ENCODE measurements at places on chromosomes 2 and 18.

- DNase-seq, result no peak
These were observed 134.9 kb downstream of the FAM161A start for GRCh38 chr2:61718965-61719364.

DNA sequence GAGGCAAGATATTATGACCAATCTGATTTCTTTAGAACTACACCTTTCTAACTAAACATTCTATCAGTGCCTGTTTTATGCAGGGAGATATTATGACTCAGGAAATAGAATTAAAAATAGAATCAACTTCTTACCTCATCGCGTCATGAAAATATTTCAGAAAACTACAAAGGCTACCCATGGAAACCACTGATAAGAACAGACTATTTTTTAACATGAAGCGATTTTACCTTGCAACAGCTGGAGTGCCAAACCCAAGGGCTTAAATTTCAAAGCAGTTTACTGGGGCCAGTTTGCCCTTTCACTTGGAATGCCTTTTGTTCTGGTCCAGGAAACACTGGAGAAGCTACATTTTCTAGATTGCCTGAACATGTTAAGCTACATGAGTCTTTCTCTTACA lies 304.8 kb upstream of the CCDC68 start:
- DNase-seq, result no peak

DNA sequence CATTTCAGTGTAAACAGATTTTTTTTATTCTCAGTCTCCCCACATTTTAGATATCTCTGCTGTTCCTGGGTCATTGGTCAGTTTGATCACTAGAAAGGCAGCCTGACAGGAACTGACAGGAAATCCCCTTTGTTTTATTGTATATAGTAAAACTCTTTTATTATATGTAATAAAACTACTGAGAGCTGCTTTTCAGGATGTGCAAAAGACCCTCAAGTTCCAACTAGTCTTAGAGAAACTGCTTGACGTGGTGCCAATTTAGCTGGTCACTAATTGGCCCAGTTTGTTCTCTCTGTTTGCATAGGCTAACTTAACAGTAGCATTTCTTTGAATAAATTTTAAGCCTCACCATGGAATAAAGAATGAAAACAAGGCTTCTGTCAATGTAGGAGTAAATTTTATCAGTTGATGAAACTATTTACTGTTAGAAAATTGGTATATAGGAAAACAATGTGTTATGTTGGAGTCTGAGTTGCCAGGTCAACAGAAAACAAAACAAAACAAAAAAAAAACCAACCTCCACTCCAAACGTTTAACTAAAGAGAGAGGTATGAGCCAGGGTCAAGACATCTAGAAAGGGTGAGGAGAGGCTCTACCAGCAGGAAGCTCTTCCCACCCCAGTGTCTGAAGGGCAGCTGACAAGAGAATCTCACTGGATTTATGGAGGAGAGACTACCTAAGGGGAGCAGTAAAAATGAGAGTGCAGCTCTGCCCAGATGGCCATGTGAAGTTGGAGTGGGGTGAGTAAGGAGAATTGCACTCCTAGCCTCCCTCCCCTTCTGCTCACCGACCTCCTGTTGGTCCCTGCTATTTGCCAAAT lies 184.6 kb downstream of the ST6GAL2 start:
- DNase-seq, result no peak

DNA sequence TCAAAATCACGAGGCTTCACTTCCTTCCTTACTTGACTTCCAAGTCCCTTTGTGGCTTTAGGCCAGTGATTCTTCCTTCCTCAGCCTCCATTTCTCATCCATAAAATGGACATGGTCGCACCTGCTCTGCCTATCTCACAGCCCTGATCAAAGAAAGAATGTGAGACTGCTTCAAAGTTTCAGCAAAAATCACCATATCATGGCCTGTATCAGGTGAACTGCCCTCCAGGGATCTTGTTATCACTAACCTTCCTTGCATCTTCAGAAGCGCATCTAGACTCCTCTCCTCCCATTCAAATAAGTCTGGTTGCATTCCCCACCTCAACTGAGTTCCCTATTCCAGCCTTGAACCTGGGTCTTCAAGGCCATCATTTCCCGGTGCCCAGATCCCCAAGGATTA lies 96.5 kb downstream of the TTC32 start:
- DNase-seq, result no peak

GRCh38 chr2:69208023-69208595 lies 178.9 kb downstream of the GFPT1 start:
- DNase-seq, result no peak

DNA sequence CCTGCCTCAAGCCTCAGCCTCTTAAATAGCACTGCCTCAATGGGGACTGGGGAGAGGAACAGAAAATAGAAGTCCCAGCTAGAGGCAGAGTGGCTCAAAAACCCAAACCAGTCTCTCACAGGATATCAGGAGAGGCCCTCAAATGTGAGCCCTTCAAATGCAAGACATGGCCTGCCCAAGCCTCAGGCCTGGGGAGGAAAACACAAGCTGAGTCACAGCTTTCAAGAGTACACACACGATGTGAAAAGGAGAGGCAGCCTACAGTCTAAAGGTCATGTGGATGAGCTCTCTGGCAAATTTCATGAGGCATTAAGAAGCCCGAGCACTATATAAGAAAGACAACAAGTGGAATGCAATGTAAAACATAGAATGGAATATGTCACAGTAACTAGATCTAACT lies 316.6 kb upstream of the MEX3C start:
- no peak for DNase-seq

GRCh38 chr2:28544922-28545589 lies 49.2 kb downstream of the PLB1 start:
- no peak for DNase-seq

DNA sequence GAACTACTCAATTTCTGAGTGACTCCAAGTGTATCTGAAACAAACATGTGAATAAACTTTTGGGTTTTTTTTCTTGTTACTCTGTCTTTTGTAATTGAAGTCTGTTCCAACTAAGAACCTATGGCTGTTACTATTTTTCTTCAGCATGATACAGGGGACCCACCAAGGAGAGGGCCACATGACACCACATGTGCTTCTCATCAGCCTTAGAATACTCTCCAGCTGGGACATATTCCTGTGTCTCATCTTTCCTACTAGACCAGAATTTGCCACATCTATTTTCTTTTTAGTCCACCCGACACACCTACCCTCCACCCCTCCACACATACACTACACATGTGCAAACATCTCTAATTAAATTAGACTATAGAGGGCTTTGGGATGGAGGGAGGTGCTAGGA lies 191.7 kb upstream of the NDUFV2 start:
- no peak for DNase-seq

DNA sequence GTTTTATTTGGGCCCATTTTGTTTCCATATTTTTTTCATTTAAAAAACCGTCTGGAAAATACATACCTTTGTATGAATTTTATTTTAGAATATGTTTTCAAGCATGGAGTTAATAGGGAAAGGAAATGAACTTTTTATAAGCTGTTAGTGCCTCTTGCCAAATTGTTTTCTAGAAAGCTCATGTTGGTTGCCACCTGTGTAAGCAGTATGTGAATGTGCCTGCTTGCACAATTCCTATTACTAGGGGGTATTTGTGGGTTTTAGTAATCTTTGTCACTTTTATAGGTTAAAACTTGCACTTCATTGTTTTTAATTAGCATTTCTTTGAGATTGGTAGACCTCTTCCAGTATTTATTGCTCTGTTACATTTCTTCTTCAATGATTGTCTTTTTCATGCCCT lies 107.3 kb downstream of the TANC1 start:
- no peak for DNase-seq

- no peak for DNase-seq
These were observed 43.1 kb downstream of the AAK1 start for GRCh38 chr2:69600425-69600824.

DNA sequence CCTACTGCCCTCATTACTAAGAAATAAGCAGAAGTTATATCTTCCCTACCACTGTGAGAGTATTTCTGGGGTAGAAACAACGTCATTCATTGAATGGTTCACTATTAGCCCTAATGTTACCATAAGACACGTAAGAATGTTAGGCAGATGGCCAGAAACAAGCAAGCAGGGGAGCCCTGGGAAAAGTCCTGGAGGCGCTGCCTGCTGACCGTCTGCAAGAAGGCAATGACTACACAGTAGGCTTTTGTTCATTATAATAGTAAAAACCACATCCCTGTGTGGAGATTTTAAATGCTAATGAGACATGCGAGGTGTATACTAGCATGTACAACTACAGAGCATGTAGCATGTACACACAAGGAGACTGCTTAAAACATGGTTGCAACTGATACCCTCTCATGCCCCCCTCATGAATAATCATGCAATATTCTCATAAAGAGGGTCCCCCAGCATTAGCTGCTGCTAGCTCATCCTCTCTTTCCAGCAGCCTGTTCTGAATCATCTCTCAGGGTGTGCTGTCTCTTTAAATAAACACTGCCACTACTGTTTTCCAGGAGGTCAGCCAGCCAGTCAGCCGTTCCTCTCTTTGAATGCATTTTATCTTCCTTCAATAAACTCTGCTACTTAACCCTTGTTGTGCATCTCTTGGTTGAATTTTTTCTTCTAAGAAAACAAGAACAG lies 23.6 kb downstream of the SUCLG1 start:
- no peak for DNase-seq

DNA sequence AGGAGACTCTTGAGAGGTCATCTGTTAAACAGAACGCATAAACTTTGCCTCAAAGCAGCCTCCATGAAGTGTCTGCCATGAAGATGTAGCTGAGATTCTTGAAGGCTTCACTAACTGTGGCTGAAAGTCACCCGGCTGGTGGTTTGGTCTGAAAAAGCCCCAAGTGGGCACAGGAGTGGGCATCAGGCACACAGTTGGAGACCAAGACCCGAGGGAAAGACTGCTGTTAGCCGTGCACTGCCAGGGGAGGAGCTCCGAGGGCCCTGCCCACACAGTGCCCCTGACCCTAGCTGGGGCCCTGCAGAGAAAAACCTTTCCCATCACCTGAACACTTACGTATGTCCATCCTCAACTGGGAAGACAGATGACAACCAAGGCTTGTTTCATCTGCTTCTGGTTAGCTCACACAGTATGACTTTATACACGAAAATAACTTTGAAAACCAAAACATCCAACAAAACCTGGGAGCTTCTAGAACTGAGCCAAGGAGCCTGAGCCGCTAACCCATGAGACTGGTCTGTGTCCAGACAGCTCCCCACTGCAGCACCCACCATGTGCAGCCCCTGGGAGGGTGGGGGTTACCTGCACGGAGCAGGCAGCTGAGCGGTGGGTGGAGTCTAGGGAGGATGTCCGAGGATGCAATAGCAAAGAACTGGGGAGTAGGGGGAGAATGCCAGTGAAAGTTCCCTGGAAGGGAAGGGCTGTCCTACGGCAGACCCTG lies 15.4 kb downstream of the HJURP start:
- no peak for DNase-seq

GRCh38 chr2:40282428-40282827 lies 169.5 kb downstream of the SLC8A1 start:
- DNase-seq, result no peak

Data from NCI-H1436 (cell line).